CD4-positive, alpha-beta T cell (primary cell): ENCODE measurements at places on chromosomes 5 and 9.
A peak's percentile ranks its signal among the peaks of the same experiment; 100 is the strongest.

DNA sequence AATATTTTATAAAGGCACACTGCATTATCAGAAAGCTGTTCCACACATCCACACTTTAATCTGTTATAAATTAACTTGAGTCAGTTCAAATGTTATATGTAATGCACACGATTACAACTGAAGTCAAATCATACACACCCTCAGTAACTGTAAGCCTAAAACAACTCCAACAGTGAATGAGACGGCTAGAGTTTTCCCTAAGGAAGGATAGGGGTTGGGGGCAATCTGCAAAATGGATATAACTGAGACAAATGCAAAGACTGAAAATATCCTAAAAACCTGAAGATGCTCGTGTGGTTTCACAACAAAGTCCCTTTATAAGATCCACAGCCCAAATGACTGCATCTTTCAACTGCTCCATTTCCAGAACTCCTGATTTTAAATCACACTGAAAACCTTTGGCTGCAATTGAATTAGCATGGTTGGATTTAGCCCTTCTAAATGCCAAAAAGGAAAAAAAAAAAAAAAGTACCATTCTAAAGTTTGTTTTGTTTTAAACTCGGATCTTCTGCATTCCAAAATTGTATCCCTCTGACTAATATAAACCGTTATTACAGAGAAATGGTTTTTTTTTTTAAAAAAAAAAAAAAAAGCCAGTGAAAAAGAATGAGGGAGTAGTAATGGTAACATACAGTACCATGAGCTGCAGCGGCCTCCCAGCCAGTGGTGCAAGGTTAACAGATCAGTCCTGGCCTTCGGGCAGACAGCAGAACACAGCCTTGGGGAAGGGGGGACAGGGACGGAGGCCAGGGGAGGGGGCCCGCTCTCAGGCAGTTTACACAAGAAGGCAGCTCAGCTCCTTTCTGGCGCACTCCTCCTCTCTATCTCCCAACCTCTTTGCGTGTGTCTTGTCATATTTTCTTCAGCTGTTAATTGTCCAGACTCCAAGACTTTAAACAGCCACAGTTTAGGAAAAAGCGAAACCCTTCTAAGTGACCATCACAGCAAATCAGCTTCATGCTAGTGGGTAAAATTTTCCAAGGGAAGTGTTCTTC is 166.1 kb downstream of the BNC2 start:
- DNase-seq: no peak

DNA sequence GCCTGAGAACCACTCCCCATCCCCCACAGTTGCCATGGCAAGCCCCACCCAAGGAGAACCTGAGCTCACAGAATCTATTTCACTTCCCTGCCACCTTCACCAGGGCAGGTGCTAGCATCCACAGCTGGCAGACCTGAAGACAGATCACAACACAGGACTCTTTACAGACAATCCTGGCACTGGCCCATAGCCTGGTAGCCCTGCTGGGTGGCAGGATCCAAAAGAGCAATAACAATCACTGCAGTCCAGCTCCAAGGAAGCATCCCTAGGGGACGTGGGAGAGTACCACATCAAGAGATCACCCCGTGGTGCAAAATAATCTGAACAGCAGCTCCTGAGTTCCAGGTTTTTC is 463.2 kb upstream of the PIK3R1 start:
- DNase-seq: no peak

DNA sequence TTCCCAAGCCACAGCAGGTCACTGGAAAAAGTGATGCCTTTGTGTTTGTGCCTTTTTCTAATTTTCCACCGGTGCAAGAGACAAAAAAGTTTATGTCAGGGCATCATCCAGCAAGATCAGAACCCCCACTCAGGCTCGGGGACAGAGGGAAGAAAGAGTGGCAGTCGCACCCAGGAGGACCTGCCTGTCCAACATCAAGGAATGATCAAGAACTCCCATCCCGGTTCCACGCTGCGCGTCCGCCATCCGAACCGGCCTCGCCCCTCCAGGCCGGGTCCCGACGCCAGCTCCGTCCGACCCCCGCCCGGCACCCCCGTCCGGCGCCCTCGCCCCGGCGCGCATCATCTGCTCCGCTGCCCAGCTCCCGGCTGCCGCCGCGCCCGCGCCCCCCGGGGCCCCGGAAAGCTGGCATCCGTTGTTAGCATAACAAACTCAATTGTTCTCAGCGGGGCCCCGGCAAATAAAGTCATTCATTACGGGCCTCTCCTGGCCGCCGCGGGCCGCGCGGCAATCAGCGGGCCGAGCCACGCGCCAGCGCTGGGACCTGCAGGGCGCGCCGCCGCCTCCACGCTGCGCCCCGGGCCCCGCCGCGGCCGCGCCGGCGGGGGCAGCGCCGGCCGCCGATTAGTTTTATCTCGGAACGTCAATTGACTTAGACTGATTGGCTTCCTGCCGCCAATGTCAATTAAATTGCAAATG is 48.1 kb downstream of the PAX5 start:
- no peak for DNase-seq

DNA sequence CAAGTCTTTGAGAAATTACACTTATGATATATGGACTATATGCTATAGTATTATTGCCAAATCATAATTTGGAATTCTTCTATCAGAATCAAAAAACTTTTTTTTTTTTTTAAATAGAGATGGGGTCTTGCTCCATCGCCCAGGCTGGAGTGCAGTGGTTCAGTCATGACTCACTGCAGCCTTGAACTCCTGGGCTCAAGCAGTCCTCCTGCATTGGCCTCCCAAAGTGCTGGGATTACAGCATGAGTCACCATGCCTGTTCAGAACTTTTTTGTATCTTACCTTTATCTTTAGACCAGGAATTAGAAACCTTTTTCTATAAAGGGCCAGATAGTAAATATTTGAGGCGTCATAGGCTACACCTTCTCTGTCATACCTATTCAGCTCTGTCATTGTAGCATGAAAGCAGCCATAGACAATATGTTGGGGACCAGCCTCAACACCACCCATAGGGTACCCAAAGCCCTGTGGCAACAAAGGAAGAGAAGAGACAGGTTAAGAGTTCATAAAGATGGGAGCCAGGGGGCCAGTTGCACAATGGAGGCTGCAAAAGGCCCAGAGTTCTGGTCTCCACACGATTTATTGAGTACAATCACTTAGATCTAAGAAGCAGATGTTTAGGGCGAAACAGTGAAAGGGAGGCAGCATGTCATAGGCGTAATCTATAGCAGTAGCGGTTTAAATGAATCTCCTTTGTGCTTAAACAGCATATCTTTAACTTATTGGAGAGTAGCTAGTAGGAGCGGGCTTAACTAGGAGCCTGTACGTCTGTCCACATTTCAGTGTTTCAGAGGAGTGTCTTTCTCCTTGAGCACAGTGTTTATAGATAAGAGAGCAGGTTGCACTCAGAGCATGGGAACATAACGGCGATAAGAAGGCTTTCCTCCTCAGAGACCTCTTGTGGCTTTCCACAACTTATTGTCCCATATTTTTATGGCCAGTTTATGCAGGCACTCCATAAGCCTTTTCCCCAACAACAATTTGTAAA is 12.5 kb downstream of the ECM2 start:
- no peak for DNase-seq

DNA sequence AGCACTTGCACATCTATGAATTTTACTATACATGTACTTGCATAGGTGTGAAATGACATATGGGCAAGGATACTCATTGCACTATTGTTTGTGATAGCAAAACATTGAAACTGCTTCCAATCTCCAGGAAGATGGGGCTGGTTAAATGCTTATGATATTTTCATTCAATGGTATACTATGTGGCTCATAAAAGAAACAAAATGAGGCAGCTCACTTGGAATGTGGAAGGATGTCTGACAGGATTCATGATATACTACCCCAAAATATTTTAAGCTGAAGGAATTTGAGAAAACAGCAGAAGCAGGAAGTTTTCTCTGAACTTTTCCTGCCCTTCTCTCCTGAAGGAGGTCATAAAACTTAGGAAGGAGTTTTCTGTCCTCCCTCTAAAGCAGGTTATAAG is 99.6 kb upstream of the CAST start:
- DNase-seq: no peak

DNA sequence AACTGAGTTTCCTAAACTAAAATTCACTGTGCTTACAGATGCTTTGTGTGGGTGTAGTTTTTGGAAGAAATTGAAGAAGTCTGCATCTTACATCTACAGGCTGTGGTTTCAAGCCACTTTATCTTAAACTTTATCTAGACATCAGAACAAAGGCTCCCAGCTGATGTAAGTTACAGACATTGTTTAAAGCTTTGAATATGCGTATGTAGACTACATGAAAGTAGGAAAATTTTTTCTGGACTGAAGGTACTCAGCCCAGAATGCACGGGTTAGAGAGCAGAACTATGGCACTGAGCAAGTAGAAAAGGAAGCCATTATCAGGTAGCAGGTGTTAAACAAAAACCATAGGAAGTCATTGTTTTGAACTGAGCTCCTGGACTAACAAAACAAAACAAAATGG is 185.4 kb downstream of the TTC39B start:
- DNase-seq: no peak

DNA sequence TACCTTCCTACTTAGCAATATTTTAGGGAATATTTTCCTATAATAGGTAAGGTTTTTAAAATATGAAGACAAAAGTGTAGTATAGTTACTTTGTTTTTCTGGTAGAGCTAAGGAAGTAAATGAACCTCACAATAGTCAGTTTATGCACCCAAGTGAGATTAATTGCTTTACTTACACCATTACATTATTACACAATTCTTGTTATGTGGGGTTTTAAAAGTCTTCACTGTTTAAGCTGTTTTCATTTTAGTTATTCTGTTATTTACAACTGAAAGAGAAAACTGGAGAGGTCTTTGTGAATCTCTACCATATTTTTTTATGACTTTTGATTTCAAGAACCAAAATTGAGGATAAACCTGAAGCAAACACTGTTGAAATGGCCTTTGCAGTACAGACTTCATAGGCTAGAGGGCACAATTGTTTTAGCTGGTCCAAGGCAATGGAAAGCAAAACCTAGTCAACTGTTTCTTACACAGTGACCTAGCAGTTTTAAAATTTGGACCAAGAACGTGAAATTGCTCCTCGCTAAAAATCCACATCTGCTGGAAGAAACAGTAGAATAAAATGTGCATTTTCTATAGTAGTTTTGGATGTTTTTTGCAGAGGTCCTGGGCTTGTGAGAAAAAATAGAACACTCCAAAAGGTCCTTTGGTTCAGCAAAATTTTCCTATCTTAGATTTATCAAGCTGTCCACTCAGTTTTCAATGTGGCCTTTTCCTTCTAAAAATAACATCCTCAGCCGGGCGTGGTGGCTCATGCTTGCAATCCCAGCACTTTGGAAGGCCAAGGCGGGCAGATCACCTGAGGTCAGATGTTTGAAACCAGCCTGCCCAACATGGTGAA is 66.4 kb upstream of the FER start:
- no peak for DNase-seq

GRCh38 chr9:68872026-68872501 is 141.8 kb downstream of the PRKACG start:
- no peak for DNase-seq

GRCh38 chr5:57889558-57889957 is 406.9 kb upstream of the ACTBL2 start:
- DNase-seq: no peak

DNA sequence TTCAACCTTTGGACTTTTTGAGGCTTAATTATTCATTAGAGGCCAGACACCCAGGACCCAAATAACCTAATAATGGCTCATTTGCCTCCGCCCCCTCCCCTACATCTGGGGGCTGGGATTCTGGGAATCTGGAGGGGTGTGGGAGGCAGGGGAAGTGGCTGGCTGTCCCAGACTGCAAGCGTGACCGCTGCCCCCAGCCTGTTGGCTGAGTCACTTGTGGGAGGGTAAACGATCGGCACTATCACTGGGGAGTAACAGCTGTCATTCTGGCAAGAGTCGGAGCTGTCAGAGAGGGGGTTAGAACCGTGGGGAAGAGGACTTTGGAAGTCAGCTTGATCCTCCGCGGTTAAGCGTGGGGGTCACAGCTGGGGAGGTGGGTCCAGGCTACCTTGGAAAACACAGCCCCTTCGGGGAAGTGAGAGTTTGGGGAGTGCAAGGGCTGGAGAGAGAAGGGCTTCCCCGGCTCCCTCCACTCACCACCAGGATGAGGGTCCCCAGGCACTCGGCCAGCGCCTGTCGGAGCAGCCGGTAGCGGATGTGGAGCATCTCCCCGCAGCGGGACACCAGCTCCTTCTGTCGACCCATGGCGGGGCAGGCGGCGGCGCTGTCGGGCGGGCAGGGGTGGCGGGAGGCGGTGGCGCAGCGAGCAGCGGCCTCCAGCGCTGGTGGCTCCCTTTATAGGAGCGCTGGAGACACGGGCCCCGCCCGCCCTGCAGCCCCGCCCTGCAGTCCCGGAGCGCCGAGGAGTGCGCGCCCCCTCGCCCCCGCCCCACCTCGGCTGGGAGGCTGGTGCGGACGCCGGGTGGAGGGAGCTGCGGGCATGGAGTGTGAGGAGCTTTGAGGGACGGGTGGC is at the start of gene AQP3:
AQP3 (minus strand) TSS at position 648 of the 853 bp plus-strand sequence; CDS start at position 585, 63 bp downstream.
- DNase-seq: peak; percentile 77

DNA sequence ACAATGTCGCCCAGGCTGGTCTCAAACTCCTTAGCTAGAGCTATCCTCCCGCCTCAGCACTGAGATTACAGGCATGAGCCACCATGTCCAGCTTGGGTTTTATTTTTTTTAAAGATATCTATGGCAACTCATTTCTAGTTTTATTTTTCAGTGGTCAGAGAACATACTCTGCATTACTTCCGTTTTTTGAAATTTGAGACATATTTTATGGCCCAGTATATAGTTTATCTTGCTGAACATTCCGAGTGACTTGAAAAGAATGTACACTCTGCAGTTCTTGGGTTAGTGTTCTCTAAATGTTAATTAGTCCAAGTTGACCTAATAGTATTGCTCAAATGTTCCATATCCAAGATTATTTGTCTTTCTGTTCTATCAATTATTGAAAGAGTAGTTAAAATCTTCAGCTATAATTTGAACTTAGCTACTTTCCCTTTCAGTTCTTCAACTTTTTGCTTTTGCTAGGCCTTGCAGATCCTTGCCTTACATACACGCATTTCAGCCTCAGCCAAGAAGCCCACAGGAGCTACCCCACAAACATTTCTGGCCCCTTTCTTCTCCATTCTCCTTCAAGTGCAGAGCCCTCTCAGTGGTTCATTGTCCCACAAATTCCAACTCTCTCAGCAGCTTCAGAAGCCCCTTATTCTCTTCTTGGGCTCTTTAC is 22.3 kb upstream of the SNAPC3 start:
- DNase-seq: no peak

DNA sequence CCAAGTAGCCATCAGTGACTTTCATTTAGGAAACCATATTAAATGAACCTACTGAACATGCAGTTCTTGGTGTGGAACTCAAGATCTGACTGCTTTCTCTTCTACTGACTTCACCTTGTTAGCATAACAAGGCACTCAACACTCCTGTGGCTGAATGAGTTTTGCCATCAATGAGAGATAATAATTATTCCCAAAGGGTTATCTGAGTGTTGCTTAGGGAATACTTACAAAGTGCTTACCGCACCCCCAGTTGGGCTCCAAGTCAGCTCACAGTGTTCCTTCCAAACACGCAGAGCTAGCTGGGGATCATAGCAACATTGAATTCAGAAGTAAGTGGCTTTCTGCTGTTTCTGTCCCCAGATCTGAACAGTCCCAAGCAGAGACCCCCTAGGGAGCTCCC is 182.9 kb downstream of the SREK1 start:
- no peak for DNase-seq
